ENCODE measurements at places on chromosomes 1 and 21.

DNA sequence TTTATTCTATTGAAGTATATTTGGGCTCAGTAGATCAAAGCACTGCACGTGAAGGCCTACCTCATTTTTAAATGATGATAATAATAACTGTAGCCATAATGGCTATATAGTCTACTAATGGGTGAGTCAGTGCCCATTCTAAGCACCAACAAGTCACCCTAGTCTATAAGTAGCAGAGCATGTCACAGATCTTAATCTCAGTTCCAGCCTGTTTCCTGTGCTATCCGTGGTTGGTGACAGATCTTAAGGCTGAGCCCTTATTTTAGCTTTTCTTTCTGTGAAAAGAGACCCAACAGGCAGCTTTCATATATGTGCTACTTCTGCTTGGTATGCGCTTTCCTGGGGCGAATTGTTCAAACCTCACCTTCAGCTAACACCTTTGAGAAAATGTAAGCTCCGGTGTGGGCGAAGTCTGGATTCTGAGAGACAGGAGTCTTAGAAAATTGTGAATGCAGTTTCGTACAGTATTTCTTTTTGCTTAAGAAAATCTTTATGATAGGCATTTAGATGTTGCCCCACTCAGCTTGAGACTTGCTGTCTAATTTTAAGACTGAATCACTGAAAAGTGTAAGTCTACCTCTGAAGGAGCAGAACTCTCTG, 59.6 kb downstream of the FMN2 start:
- no peak overlapping the region for H3K27ac ChIP-seq
- H3K36me3 ChIP-seq: no peaks in the 10 kb centered on the region
- H3K4me1 ChIP-seq: no peaks in the 10 kb centered on the region
- no peak for DNase-seq
- no peak overlapping the region for H3K4me3 ChIP-seq

DNA sequence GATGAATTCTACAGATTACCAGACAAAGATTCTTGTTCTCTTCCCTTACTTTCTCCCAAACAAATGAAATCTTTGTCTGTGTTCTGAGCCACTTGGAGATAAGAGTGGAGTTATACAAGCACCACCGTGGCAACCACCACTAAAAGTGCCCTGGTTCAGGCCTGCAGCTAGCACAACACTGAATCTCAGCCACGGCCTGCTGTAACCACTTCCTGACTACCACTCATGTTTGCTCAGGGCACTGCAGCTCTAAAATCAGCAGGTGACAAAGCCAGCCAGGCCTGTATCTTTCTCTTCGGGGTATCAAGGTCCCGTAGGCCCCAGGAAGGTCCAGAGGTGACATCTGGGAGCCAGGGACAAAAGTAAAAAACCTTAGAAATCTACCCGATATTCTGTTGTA, 3.2 kb upstream of the OR2T6 start:
- no peaks in the 10 kb centered on the region for H3K36me3 ChIP-seq
- DNase-seq: no peak
- H3K4me3 ChIP-seq: no peak overlapping the region
- no peaks in the 10 kb centered on the region for H3K4me1 ChIP-seq
- H3K27me3 ChIP-seq: no peaks in the 10 kb centered on the region
- no peak overlapping the region for H3K27ac ChIP-seq

GRCh38 chr1:33188572-33189275, 6.9 kb upstream of the TRIM62 start:
- no peak for DNase-seq
- H3K4me3 ChIP-seq: no peak overlapping the region
- H3K27me3 ChIP-seq: no peaks in the 10 kb centered on the region
- H3K27ac ChIP-seq: no peak overlapping the region
- no peaks in the 10 kb centered on the region for H3K36me3 ChIP-seq

GRCh38 chr1:68890736-68891135, 393.9 kb upstream of the DEPDC1 start:
- no peaks in the 10 kb centered on the region for H3K4me1 ChIP-seq
- H3K27ac ChIP-seq: no peak overlapping the region
- no peak overlapping the region for H3K4me3 ChIP-seq
- H3K36me3 ChIP-seq: no peaks in the 10 kb centered on the region

DNA sequence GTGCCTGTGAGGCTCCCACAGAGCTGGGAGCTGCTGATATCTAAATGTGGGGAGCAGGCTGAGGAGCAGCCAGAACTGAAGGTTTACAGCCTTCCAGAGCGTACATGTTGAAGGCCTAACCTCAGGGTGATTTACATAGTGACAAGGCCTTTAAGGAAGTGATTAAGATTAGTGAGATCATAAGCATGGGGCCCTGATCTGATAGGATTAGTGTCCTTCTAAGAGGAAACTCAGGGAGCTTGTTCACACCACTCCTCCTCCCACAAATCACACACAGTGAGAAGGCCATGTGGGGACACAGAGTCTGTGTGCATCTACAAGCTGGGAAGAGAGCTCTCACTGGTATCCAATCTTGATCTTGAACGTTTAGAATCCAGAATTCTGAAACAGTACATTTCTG, 92.3 kb upstream of the NBPF6 start:
- DNase-seq: no peak
- no peaks in the 10 kb centered on the region for H3K36me3 ChIP-seq
- H3K4me1 ChIP-seq: no peaks in the 10 kb centered on the region
- H3K27ac ChIP-seq: no peak overlapping the region
- no peak overlapping the region for H3K4me3 ChIP-seq

DNA sequence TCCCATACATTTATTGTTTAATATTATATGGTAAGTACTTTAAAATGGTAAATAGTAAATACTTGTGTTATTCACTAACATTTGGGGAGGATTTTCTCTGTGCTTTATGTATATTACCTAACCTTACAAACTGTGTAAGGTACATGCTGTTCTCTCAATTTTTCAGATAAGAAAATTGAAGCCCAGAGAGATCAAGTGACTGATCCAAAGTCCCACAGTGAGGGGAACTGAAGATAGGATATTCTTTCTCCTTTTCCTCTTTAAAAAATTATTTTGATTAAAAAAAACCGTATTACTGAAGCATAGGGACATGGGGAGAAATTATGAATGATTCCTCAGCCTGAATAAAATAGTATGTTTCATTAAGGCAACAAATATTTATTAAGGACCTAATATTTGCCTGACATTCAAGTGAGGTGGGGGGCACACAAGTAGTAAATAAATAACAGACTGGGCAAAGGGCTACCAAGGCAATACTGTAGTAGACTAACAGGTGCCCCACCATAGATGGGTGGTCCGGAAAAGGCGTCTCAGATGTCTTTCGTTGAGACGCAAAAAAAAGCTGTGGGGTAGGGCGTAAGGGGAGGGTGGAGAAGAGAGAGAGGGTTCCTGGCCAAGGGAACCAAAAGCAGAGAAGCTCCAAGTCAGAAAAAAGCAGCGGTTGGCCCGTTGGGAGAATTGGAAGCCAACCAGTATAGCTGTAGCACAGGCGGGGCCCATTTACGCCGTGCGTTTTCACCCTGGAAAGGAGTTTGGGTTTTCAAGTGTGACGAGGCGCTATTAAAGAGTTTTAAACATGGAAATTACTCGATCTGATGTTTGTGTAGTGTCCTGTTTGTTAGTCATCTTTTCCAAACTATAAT, 944 bp upstream of the AGO3 start:
- no peak overlapping the region for H3K27ac ChIP-seq
- peak overlapping the region; percentile 72 for H3K4me3 ChIP-seq
- H3K36me3 ChIP-seq: no peaks in the 10 kb centered on the region
- H3K4me1 ChIP-seq: no peaks in the 10 kb centered on the region

- H3K27me3 ChIP-seq: no peaks in the 10 kb centered on the region
- H3K4me1 ChIP-seq: peaks cover 2% of the 10 kb centered on the region
- no peak overlapping the region for H3K27ac ChIP-seq
Observed at GRCh38 chr1:24553931-24554330, 2.0 kb upstream of the NCMAP start.

DNA sequence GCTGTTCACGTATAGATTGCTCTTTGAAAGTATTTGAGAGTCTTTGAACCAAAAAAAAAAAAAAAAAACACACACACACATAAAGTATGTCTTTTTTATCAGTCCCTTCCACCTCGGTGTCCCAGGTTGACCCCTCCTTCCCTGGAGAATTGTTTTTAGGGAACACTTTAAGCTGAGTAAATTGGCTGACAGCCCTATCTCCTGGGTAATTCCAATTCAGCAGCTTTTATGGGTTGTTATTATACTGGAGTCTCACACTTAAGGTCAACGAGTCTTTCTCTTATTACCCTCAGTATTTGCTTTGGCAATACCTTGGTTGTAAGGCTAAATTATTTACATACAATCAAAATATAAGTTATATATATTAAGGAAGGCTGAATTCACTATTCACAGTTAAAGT, 69.4 kb downstream of the SLC30A10 start:
- no peaks in the 10 kb centered on the region for H3K27me3 ChIP-seq
- no peak for DNase-seq
- no peak overlapping the region for H3K4me3 ChIP-seq
- no peaks in the 10 kb centered on the region for H3K36me3 ChIP-seq

GRCh38 chr1:33018112-33018511, 18.6 kb downstream of the AK2 start:
- no peak overlapping the region for H3K4me3 ChIP-seq
- no peaks in the 10 kb centered on the region for H3K4me1 ChIP-seq
- H3K36me3 ChIP-seq: peaks cover 8% of the 10 kb centered on the region

DNA sequence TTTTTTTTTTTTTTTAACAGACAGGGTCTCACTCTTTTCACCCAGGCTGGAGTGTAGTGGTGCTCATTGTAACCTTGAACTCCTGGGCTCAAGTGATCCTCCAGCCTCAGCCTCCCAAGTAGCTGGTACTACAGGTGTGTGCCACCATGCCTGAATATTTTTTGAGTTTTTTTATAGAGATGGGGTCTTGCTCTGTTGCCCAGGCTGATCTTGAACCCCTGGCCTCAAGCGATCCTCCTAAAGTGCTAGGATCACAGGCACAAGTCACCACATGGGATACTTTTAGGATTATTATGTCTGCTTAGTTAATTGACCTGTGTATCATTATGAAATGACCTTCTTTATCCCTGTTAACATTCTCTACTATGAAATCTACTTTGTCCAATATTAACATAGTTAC, 38.0 kb downstream of the RASSF5 start:
- no peaks in the 10 kb centered on the region for H3K36me3 ChIP-seq
- no peak overlapping the region for H3K4me3 ChIP-seq
- DNase-seq: no peak
- no peak overlapping the region for H3K27ac ChIP-seq
- no peaks in the 10 kb centered on the region for H3K27me3 ChIP-seq

DNA sequence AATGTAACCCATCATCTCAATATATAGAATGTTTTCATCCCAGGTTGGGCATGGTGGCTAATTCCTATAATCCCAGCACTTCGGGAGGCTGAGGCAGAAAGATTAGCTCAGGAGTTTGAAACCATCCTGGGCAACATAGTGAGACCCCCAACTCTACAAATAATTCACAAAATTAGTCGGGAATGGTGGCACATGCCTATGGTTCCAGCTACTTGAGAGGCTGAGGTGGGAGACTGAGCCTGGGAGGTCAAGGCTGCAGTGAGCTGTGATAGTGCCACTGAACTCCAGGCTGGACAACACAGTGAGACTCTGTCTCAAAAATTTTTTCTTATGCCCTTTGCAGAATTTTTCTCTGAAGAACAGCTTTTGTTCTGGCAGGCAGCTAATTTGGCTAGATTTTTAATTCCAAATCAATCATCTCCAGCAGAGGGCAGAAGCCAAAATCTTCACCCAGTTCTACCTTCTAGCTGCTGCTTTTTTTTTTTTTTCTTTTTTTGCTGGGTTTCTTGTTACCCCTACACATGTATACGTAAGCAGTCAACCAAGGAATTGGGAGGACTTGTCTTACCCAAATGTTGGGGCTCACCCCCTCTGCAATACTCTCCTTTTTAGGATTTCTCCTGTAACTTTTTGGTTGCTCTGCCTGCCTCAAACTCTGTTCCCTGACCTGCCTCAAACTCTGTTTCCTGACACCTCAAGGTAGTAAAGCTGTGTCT, 2.7 kb upstream of the RAD54L start:
- DNase-seq: no peak
- H3K27ac ChIP-seq: no peak overlapping the region
- H3K4me3 ChIP-seq: no peak overlapping the region
- H3K27me3 ChIP-seq: no peaks in the 10 kb centered on the region
- peaks cover 5% of the 10 kb centered on the region for H3K36me3 ChIP-seq

DNA sequence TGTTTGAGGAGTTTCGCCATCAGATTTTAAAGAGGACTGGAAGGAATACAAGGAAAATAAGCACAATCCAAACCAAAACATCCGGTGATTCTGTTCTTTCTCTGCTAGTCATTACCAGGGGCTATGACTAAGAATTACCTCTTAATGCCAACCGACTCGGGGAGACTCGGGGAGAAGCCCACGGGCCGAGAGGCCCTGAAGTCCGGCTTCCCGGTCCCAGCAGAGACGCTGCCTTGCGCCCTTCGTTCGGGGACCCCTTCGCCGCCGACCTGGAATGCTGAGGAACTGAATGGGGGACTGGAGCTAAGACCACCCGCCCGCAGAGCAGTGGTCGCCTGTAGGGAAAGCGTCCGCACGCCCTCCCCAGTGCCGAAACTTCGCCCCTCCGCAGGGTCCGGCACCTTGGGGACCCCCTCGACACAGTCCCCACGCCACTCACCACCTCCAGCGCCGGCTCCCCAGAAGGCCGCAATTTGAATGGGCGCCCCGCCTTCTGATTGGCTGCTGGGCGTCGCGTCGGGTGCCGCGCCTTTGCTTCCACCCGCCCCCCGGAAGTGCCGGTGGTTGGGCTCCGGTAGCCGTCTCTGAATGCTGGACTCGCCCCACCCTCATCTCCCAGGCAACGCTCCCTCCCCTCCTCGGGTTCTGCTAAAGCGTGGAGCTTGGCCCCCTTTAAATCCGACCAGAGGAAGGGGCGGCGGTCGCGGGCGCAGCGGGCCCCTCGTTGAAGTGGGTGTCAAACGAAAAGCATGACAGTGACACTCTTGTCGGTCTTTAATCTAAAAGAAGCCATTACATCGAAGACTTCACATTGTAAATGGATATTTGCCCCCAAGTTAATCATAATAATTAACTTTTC, at the start of gene KIF14:
Gene KIF14, minus strand, starts transcription at position 479 of the 859 bp plus-strand sequence. CDS start 2,028 bp downstream, outside the sequence.
- peak within 1 kb of the TSS; percentile 99 for H3K4me3 ChIP-seq
- H3K27ac ChIP-seq: no peak within 1 kb of the TSS
- H3K4me1 ChIP-seq: no peaks in the 10 kb centered on the region
- DNase-seq: peak; percentile 91
- 0 out of 2 replicates have a peak, but pooled peaks cover 1% of the 10 kb centered on the region for H3K27me3 ChIP-seq

DNA sequence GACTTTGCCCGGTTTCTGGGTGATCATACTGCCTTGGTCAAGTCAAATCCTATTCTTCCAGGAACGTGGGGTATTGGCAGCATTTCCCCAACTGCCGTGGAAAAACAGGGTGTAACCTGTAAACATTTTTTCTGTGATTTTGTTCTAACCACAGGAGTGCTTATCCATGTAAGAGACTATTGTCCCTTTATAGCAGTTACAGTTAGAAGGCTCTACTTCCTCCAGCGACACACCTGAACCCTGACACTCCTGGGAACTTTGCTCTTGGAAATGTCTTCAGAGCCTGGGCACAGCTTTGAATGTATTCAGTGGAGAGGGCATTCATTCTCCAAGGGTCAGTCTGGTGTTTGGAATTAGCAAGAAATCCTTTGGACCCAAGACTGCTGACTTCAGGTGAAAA, 26.4 kb upstream of the ARHGEF10L start:
- H3K4me1 ChIP-seq: peaks cover 3% of the 10 kb centered on the region
- H3K36me3 ChIP-seq: no peaks in the 10 kb centered on the region
- H3K27me3 ChIP-seq: no peaks in the 10 kb centered on the region
- DNase-seq: no peak
- no peak overlapping the region for H3K27ac ChIP-seq

All from iPS DF 6.9 (cell line).